ENCODE measurements at places on chromosomes 2 and 18.
A peak's percentile ranks its signal among the peaks of the same experiment; 100 is the strongest.

GRCh38 chr18:11488175-11488574 lies 121.2 kb upstream of the SLC35G4 start:
- peak; percentile 21 for DNase-seq

DNA sequence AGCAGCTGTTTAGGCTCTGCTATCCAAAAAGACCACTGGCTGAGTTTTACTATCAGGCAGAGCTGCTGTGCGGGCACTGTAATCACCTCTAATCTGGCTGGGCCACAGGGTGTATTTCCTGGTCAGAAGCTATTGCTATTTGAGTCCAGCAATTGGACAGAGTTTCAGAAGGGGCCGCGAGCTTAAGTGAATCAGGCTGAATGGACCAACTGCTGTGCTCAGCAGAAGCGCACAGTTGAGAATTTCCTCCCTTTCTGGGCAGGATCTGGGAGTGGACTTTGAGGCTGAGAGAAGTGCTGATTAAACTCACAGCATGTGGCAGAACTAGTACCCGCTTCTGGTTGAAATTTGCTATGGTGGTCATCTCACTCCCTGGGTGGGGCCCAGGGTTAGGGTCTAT lies 251.8 kb downstream of the INSIG2 start:
- DNase-seq = no peak

- no peak for DNase-seq
Observed at GRCh38 chr2:151644580-151644979, 89.7 kb downstream of the NEB start.

DNA sequence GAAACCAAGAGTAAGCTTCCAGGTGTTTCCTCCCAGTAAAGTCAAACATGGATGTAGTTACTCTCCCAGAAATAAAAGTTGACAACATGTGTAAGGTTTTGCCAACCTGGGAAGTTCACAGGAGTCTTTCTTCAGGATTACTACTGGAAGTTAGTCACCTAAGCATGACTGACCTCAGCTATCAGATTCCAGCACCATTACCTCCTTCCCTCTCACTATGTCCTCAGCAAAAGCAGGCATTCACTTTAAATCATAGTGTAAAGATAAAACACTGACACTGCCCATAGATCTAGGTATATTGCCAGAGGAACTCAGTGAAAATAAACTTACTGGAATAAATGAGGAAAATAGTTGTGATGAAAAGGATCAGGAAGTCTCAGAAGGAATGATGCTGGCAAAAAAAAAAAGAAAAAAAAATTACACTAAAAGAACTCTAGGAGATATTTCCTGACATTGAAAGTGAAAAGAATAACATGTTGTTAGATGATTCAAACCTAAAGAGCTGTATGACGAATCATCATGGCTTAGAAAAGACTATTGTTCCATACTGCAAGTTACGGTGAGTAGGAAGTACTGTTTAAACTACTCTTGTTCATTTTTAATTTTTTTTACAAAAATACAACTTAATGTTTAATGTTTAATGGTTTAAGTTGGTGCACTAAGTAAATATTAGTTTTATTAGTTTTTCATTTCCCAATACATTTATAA lies 484.5 kb upstream of the ZNF804A start:
- DNase-seq = no peak

DNA sequence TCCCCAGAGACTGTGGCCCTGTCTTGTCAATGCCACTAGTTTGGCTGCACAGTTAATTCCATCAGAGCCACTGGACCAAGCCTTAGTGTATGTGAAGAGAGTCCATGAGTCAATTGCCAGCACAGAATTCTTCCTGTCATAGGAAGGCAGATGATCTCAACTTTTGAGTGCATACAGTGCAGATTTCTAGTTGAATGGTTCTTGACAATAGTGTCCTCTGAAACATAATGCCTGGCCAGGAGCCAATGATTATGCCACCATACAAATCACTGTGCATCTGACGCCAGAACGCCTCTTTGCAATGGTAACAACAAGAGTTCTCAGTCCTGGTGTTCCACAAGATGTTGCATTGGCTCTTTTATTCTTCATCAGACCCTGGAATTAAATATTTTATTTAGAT lies 7.1 kb downstream of the NEUROD1 start:
- no peak for DNase-seq

- no peak for DNase-seq
Observed at GRCh38 chr2:181252262-181253148, 204.7 kb upstream of the ITGA4 start.

DNA sequence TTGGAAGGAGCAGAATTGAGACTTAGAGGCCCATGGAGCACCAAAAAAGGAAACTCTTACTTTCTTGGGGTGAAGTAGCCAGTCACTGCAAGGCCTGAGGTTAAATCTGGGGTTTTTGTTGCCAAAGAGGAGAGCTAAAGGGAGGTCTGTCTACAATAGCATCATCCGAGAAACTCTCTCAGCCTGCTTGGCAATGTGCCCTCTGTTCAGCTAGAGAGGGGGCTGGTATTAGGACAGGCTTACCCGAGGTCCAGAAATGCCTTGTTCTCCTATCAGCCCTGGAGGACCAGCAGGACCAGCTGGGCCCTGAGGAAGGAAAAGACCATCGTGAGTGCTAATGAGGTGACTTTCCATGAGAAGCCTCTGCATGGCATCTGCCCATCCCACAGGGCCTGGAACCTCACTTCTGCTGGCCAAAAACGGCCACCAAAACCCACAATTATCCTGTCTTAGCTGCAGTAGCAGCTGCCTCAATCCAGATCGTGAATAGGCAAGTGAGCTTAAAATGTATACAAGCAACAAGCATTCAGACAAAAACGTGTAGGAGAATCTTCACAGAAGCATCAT lies 61.6 kb downstream of the COL6A3 start:
- DNase-seq = no peak

GRCh38 chr2:224769489-224769888 lies 53.3 kb upstream of the CCDC195 start:
- no peak for DNase-seq

DNA sequence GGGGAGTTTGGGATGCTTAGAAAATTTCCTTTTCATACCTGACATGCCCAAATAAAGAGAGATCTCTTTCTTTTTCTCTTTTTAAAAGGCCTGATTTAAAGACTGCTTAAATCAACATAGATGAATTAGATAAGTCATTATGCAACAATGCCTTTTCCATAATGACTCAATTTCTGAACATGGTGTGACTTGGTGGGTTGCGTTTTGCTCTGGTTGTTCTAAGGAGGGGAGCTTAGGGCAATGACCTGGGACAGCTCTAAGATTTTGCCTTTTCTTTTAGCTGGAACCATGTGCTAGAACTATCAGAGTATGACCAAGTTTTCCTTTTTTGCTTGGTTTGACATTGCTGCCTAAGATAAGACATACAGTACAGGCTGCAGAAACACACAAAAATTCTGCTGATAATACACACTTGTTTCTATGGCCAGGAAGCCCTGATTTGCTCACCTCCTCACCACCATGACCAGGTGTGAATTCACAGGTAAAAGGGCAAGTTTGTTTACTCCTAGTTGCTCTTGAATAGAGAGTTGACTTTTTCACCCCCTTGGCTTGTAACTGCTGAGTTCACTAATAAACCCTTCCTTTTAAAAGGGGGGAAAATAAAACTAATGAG lies 58.1 kb upstream of the IL1RL1 start:
- no peak for DNase-seq

- no peak for DNase-seq
Observed at GRCh38 chr2:221518935-221519625, 53.0 kb downstream of the EPHA4 start.

DNA sequence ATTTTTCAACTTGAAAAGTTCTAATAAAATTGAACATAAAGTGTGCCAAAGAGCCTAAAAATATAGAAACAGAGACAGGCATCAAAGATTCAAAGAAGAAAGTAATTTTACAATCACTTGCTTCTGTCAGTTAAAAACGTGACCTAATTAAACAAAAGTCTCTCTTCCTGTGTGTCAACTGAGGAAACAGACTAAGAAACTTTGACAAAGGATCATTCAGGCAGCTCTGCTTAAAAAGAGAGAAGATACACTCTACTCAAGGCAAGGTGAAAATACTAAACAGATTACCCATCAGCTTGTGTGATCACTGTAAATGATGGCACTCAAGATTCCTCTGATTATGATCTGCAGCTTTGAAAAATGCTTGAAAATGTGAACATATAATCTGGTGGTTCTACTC lies 47.8 kb downstream of the DYM start:
- no peak for DNase-seq

- DNase-seq = no peak
Observed at GRCh38 chr2:160550048-160550447, 56.4 kb upstream of the RBMS1 start.

GRCh38 chr2:219171231-219171651 lies 1.4 kb upstream of the SLC23A3 start:
- DNase-seq = peak; percentile 54

DNA sequence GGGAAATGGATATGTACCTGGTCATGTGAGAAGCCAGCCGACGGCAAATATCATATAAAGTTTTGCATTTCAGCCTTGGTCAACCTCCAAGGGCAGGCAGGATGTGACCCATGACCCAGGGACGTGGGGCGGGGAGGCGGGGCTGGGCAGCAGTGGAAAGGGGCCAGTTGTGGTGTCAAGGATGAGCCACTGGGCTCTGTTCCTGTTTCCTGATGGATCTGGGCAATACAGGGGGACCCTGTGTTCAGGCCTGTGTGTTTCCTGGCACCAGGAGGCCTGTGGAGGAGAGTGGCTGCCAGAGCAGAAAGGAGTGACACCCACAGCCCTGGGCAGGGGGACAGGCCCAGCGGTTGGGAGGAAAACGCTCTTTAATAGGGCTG lies 106.9 kb downstream of the GATA6 start:
- DNase-seq = no peak

- no peak for DNase-seq
Observed at GRCh38 chr2:167826906-167827305, 420.5 kb downstream of the STK39 start.

Measured in MG63 (cell line).